Keratinocyte (primary cell): ENCODE measurements at places on chromosomes 16 and 17.

GRCh38 chr16:86628614-86629013 lies 50.3 kb downstream of the FOXL1 start:
- DNase-seq = no peak

DNA sequence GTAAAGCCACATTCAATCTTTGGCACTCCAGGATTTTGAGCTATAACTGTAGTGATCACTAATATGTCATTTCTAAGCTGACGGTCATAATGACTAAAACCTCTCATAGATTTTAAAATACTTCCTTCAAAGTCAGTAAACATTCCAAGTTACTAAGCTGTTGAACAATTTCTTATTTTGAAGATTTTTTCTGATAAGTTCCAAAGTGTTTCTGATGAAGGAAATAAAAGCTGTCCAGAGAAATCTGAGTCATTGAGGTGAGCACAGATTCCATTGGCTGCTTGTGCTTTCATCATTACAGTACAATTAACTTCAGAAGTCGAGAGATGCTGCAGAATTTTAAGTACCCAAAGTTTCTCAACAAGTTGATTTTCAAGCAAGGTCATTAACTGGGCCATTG lies 23.9 kb downstream of the NLRC5 start:
- DNase-seq = no peak

DNA sequence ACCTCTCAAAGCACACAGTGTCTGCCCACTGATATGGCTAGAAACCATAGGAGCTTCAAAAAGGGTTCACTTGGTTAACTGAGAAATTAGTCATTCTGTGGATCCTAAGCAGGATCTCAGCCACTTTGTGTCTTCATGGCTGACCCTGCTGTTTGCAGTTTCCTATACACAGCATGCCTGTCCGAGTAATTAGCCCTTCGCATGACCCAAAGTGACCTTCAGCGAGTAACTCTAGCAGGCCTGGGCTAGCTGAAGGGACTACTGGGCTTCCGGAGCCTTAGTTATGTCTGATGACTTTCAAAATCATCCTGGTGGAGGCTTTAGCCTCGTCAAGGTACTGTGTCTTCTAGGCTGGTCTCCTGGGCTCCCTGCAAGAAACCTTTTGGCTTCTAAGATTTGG lies 28.9 kb upstream of the FBXW10B start:
- no peak for DNase-seq

DNA sequence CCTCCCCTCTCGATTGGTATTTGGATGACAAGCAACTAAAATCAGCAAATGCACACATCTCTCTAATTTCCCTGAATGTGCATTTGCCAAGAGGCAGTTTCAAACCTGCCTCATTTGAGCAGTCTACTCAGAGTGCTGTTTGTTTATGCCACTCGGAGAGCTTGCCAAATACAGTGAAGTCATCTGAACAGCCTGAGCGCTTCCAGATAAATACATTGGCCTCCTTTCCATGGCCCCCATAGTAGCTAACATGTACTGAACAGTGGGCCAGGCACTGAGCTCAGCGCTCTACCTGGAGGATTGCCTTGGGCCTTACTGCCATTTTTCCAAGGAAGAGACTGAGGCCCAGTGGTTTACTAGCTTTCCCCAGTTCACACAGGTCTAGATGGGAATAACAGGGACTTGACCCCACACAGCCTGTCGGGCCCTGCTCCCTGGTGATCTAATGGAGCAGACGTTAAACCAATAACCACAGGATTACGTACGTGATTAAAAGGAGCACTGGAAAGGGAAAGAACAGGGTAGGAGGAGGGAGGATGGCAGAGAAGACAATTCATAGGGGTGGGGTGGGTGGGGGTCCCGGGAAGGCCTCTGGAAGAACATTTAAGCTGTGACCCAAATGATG lies 18.7 kb upstream of the ANKRD40CL start:
- no peak for DNase-seq

GRCh38 chr17:48290378-48290777 lies 139.6 kb downstream of the SKAP1 start:
- DNase-seq = no peak

- DNase-seq = no peak
Measured at GRCh38 chr16:78147911-78148401, 48.5 kb downstream of the WWOX start.

GRCh38 chr16:4486126-4486893 lies 10.1 kb downstream of the HMOX2 start:
- DNase-seq = no peak

GRCh38 chr16:59596693-59597092 lies 862.6 kb upstream of the GOT2 start:
- DNase-seq = no peak

GRCh38 chr16:89047331-89048089 lies 46.1 kb upstream of the ACSF3 start:
- no peak for DNase-seq

GRCh38 chr17:45705123-45706009 lies 78.8 kb upstream of the CRHR1 start:
- no peak for DNase-seq
